ENCODE measurements at places on chromosomes 5 and 9. TPM values are rescaled to one million over a fixed set of nuclear protein-coding genes. Genes with fewer than 3 reads are reported as not detected.

- peak; percentile 72 for DNase-seq
Measured at GRCh38 chr5:64811050-64811640, 42.4 kb downstream of the CWC27 start.

GRCh38 chr5:157478726-157479125 is 18.7 kb downstream of the NIPAL4 start:
- DNase-seq, result no peak

GRCh38 chr9:16571127-16571802 is 299.2 kb downstream of the BNC2 start:
- DNase-seq, result no peak

GRCh38 chr9:32483343-32483742 is 42.7 kb downstream of the RIGI start:
- no peak for DNase-seq

- DNase-seq, result no peak
Measured at GRCh38 chr5:170606941-170607340, 103.1 kb downstream of the KCNIP1 start.

DNA sequence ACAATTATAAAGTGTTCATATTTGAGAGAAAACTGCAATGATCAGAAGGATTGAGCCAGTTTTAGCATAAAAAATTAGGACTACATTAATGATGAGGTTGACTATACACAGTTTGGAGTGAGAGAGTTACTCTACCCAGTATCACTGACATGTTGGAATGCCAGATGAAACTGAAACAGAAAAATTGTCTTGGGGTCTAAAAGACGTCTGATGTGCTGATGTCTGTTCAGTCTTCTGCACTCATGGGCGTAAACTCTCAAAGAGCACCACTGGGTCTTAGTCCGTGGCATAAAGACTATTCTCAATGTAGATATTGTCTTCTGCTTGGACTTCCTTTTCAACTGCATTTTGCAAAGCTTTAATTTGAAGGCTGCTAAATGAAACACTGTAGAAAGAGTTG is 29.5 kb downstream of the HAVCR1 start:
- no peak for DNase-seq

- DNase-seq, result no peak
Measured at GRCh38 chr9:95533996-95534680, 17.4 kb upstream of the PTCH1 start.

DNA sequence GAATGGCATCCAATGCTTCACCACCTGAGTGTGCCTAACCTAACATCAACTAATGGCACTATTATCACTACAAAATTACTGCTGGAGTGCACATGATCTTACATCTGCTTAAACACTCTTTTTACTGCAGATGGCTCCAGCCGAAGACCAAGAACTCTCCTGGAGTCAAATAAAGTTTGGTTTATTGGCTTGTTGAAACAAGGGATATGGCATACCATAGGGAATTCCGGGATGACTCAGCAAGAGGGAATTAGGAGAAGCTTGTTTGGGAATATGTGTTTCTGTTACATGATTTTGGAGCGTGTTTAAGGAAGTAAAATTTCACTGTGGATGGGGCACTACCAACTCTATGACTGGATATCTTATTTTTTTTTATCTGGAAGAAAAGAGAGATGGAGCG is 872.6 kb downstream of the DTWD2 start:
- no peak for DNase-seq

GRCh38 chr5:178113141-178113787 is at the start of gene N4BP3:
TSS of gene N4BP3 (plus strand) at chr5:178113532. CDS start at chr5:178119584, 6,052 bp downstream.
- DNase-seq, result peak; percentile 69

DNA sequence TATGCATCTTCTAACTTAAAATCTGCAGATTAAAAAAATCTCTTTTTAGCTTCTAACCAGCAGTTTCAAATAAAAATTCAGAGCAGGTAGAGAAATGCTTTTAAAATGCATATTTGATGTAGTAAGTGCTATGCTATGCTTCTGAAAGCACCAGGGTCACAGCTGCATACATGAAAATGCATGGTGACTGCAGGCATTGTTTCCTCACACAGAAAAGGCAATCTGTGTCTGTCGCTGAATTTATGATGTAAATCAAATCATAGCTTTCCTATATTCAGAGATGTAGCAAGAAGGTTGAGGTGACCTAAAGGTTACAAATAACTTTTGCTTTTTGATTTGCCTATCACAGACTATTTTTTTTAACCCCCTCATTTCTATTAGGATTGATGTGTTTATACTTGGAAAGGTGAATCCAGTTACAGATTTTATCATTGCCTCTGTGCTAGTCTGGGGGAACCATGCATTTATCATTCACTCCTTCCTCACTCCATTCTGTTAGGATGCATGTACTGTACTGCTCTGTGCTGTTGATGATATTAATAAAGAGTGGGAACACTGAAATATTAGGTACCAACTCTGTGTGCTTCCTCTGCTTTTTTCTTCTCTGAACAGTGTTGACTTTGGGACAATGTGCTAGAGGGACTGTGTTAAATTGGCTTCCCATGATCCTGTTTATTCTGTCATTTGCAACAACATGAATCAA is 65.6 kb downstream of the FOCAD start:
- no peak for DNase-seq

DNA sequence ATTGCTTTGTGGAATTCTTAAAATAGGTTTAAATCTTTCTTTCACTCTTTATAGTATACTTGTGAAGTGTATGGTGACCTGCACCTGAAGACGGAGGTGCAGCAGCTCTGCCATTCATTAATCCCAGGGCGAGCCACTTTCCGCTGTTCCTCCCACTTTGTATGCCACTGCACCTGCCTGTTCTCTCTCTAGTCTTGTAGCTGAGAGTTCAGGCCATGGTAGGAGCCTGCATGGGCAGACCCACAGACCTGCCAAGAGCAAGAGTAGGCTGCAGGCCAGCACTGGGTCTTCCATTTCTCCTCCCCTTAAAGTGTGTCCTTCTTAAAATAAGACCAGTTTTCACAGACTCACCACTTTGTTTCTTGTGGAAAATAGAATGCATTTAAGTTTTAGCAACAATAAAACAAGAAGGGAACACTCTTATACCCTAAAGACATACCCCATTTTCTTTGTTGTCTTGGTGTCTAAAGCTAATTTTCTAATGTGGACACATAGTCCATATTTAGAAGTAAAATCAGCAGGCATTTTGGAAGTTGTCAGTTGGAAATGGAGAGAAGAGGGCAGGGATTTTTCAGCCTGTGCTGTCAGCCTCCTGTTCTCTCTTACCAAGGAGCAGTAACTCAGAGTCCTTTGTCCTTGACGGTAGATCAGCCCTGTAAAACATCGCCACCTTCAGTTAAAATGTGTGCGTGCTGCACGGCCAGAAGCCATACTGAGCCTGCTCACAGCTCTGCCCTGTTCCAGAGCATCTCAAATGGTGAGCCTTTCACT is 103.2 kb downstream of the SNCAIP start:
- DNase-seq, result peak; percentile 70

DNA sequence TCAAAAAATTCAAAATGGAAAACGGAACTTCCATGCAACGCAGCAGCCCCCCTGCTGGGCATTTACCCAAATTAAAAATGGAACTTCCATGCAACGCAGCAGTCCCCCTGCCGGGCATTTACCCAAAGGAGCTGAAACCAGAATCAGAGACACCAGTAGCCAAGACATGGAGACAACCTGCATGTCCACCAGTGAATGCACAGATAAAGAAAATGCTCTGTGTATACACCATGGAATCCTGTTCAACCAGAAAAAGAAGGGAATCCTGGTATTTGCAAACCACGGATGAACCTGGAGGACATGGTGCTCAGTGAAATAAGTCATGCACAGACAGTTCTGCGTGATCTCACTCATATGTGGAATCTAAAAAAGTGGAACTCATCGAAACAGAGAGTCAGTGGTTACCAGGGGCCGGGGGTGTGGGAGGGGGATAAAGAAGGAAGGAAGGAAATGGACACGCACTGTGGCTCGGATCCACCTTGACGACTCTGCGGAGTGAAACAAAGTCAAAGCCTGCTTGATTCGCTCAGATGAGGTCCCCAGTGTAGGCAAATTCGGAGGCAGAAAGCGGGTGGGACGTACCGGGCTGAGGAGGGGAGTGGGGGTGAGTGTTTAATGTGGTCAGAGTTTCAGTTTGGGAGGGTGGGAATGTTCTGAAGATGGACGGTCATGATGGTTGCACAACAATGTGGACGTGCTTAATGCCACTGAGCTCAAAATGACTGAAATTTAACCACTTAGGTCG is 40.2 kb upstream of the EXOC3 start:
- DNase-seq, result no peak

DNA sequence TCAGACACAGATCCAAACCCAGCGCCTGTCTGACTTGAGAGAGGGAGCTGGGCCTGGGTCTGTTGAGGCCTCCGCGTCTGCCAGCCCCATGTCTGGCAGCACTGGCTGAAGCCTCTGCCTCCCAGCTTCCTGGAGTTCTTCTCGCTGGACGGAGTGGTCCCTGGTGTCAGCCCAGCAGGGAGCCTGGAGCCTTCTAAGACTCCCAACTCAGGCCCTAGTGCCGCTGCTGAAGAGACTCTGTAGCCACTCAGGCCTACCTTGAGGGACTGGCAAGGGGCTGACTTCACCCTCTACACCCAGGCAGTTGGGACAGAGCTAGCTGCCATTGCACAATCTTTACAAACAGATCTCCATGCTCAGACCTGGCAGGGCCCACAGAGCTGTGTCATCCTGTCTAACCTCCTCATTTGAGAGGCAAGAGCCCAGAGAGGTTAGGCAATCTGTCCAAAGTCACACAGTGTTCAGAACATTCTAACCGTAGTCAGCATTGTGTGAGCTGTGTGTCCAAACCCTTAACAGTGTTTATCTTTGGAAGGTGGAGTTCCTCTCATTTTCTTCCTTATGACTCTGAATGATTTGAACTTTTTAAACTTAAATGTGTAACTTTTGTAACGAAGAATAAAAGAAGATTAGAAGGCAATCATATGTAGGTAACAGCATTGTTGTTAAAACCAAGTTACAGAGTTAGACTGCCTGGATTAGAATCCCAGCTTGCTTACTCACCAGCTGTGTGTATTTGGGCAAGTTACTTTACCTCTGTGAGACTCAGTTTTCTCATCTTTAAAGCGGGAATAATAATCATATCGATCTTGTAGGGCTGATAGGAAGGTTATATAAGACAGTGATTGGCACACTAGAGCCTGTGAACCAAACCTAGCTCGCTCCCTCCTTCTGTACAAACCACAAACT is 4.6 kb upstream of the DUSP1 start:
- DNase-seq, result no peak

ARHGEF37 gene
- 1.8 TPM for total RNA-seq

SLC6A3 gene
- total RNA-seq, result not detected

PBX3 gene
- total RNA-seq, result 9.3 TPM

RELL2 gene
- 7.9 TPM for total RNA-seq

Measured in SK-MEL-5 (cell line).